ENCODE measurements at places on chromosomes 3 and 15. TPM values are rescaled to one million over a fixed set of nuclear protein-coding genes. Genes with fewer than 3 reads are reported as not detected.
A peak's percentile ranks its signal among the peaks of the same experiment; 100 is the strongest.

GRCh38 chr3:139120086-139121056 lies 75.7 kb upstream of the PRR23C start:
- peak; percentile 87 for DNase-seq

DNA sequence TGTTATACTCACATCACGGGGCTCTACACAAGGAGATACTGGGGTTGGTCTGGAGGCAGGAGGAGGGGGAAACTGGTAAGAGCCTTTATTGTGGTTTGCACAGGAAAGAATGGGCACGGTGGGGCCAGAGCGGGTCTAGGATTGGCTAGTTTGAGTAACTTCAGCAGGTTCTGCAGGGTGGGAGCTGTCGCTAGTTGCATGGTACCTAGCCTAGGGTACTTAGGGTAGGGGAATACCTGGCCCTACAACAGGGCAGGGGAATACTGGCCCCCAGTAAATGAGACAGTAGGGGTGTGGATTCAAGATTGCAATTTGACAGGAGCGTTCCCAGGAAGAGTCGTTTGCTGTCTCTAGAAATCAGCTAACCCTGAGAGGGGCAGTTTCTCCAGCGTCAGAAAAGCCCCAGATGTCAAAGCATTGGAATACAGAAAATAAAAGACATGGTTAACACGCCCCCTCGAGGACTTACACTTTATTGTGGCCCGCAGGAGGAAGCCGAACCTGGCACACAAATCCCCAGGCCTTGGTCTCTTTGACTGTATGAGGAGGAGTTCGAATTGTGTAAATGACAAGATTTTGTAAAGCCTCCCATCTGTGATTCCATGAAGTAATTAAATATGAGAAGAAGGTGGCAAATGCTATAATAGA lies 32.0 kb downstream of the ST8SIA2 start:
- DNase-seq, result no peak

GRCh38 chr15:74893627-74894026 lies 3.8 kb downstream of the MPI start:
- DNase-seq, result no peak

DNA sequence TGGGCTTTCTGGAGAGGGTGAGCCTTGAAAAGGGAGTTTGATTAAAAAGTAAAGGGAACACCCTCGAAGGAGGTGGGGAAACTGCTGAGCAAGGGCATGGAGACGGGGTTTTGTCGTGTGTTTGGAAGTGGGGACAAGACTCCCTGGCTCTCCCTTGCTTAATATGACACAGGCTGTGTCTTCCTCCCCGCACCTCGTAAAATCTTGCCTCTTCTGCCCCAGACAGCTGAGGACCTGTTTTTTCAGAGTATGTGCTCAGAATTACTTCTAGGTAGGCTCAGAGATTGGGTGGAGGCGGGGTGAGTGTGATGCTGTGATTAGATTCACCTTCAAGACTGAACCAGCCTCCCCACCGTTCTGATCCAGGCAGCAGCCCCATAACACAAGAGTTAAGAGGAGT lies 244.4 kb upstream of the TLE3 start:
- DNase-seq, result no peak

DNA sequence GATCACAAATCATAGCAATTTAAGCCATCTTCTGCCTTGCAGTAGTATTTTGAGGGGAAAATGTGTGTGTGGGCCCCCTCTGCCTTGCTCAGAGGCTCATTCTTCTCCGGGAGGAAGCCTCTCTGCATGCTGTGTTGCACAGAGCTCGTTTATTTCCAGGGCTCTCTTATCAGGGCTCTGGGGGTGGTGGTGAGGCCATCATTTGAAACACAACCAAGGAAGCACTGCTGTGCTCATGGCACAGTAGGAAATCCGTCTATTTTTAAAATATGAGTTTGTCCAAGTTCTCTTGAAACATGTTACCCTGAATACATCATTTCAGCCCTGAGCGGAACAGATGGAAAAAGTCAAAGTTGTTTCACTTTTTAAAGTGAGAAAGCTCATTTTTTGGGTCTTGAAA lies 369.0 kb upstream of the CFAP20DC start:
- no peak for DNase-seq

- peak; percentile 54 for DNase-seq
Measured at GRCh38 chr3:110881069-110881468, 190.5 kb upstream of the NECTIN3 start.

GRCh38 chr3:13258280-13258679 lies 161.8 kb downstream of the NUP210 start:
- no peak for DNase-seq

DNA sequence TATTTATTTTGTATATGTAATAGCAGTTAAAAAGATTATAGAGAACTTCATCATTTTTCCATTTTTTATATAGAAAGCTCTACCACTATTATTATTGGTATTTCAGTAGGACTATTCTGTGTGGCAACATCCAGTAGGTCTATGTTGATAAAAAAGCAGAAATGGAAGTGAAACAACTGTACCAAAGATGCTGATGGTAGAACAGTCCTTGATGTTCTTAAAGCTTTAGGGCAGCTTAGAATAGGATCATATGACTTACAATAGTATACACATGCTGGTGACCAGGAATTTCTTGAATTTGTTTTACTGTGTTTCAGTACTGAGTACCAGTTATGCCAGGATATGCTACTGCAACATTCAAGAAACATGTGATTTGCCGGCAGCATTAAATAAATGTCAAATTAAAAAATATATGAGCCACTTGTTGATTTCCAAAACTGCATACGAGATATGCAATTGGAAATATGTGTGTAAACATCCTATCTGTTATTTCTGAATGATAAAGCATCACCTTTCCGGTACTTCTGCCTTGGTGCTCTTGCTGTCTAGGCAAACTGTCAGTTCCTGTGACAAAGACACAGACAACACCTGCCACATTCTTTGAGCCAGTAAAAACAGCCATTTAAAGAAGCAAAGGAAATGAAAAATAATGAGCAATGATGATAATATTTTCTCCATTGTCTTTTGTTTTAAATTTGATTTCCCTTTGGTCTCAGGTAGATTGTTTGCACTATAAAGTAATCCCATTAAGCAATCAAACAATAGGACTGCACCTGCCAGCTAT lies 649.2 kb downstream of the ZPLD1 start:
- no peak for DNase-seq

GRCh38 chr3:157059661-157060060 lies 100.3 kb downstream of the CCNL1 start:
- DNase-seq, result no peak

DNA sequence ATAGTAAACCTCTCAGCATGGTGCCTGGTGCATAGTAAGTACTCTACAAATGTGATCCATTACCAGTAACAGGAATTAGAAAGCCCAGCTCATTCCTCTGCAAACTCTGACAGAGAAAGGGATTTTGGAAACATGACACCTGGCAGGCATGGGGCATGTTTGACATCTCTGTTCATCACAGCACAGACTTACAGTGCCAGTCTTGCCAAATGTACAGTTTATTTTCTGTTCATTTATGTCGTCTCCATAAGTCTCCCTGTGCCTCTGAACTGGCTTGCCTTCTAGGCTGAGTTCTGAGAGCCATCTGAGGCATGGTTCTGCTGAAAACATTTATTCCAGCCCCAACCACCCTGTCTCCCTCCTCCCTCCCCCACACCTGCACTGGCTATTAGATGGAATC lies 67.0 kb upstream of the CTDSPL start:
- no peak for DNase-seq

GRCh38 chr15:101488300-101489164 lies 975 bp downstream of the PCSK6 start:
- no peak for DNase-seq

- DNase-seq, result no peak
Measured at GRCh38 chr3:160490166-160490565, 40.6 kb upstream of the TRIM59 start.

GRCh38 chr15:64038878-64039610 lies 7.2 kb downstream of the DAPK2 start:
- no peak for DNase-seq

GRCh38 chr15:56241374-56242105 lies 2.1 kb downstream of the RFX7 start:
- peak; percentile 10 for DNase-seq

DNA sequence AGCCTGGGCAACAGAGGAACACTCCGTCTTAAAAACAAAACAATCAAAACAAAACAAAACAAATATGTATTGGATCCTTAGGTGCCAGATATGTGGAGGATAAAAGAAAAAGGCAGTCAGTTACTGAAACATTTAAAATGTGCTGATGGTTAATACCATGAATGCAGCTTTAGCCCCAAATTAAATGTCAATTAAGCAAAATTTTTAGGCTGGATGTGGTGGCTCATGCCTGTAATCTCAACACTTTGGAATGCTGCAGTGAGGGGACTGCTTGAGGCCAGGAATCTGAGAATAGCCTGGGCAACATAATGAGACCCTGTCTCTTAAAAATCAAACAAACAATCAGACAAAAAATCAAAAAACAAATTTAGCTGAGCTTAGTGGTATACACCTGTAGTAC lies 8.5 kb upstream of the CHMP2B start:
- no peak for DNase-seq

DNA sequence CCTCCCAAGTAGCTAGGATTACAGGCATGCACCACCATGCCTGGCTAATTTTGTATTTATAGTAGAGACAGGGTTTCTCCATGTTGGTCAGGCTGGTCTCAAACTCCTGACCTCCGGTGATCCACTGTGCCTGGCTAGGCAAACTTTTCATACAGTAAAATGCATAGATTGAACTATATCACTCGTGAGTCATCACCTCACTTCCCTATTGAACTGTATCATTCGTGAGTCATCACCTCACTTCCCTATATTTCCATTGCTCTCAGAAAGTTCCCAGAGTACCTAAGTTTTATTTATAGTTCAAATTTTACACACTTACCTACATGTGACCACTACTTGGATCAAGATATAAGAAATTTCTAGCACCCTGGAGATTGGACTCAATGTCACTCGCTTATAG lies 73.6 kb upstream of the ACAD9 start:
- DNase-seq, result peak; percentile 65

DNA sequence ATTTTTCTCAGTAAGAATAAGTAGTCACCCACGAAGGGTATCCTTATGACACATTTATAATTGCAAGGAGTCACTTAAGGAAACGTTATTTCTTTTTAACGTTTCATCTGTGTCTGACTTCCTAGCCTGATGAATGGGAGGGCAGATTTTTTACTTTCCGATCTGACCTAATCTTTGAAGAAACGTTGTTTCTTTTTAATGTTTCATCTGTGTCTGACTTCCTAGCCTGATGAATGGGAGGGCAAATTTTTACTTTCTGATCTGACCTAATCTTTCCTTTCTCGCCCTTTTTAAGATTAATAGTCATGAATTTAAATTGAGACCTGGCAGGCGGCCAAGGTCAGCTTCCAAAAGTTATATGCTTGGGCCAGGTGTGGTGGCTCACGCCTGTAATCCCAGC lies 3.0 kb upstream of the KLHL6 start:
- no peak for DNase-seq

GRCh38 chr3:54714035-54714434 lies 213.8 kb downstream of the LRTM1 start:
- no peak for DNase-seq

- DNase-seq, result no peak
Measured at GRCh38 chr3:176994891-176995781, 202.1 kb downstream of the TBL1XR1 start.

DNA sequence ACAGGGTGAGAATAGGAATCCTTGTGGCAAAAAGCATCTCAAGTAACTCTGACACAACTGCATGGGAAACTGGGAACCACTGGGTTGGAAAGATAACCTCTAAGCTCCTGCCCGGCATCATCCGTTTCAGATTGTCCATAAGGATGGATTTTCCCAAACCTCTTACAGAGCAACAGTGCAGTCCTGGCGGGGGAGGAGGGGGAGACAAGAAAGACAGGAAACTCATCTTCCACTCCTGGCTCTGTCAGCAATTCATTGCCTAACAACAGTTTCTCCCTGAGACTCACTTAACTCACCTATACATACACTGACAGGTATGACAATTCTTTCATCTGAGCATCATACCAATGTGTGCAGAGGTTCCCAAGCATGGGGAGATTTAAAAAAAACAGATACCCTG lies 279.0 kb downstream of the RPLP1 start:
- DNase-seq, result no peak

DNA sequence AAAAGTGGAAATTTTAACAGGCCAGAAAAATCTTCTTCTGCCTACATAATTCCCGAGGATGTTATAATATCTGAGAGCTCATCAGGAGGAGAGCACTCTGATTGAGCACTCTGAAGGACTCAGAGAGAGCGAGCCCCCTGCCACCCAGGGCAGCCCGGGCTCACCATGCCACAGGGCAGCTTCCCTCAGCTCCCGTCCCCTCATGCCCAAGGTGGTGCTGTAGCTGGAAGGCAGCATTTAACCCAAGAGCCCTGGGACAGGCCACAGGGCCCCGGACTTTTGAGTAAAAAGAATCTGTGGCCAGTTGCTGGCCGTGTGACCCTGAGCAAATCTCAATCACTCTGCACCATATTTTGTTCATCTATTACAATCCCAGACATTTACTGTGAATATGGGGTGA lies 23.5 kb upstream of the RAD18 start:
- DNase-seq, result no peak

- no peak for DNase-seq
Measured at GRCh38 chr3:160078533-160078932, 89.9 kb downstream of the IL12A start.

DNA sequence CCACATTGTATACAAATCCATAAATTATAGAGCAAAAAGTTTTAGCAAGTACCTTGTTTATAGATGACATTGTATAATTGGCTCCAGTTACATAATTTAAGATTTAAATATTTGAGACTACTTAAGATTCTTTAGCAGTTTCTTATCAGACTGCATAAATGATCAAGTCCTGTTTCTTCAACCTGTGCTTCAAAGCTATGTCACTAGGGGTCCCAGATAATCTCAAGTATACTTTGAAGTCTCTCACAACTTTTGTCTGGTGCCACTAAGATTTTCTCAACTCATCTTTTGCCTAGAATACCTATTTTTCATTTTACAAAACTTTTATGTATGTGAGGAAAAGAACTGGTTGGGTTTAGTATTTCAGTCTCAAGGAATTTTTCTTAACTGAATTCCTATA lies 205.5 kb downstream of the STAG1 start:
- DNase-seq, result peak; percentile 22

DNA sequence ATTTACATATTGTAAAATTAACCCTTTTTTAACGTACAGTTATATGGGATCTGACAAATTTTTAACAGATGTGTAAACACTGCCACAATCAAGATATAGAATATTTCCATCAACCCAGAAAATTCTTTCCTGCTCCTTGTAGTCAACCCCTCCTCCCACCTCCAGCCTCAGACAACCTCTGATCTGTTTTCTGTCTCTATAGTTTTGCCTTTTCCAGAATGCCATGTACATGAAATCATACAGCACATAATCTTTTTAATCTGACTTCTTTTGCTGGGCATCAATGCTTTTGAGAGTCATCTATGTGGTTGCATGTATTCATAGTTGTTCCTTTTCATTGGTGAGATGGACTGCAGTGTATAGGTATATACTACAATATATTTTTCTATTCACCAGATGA lies 153.0 kb downstream of the SMAD6 start:
- no peak for DNase-seq

- DNase-seq, result no peak
Measured at GRCh38 chr3:1847571-1847970, 251.1 kb upstream of the CNTN4 start.

HRG gene
- total RNA-seq, result not detected

SORD gene
- total RNA-seq, result 34.2 TPM

PDIA5 gene
- 19.4 TPM for total RNA-seq

KLHL40 gene
- total RNA-seq, result not detected

CD276 gene
- 37.5 TPM for total RNA-seq

A4GNT gene
- not detected for total RNA-seq

KLF13 gene
- 10.8 TPM for total RNA-seq

GPR15 gene
- total RNA-seq, result not detected

SI gene
- total RNA-seq, result not detected

TMEM45A gene
- total RNA-seq, result 20.8 TPM

NISCH gene
- total RNA-seq, result 36.9 TPM

EXD1 gene
- not detected for total RNA-seq

TNFSF10 gene
- total RNA-seq, result 1.3 TPM

MESP2 gene
- 0.28 TPM for total RNA-seq

CIDEC gene
- not detected for total RNA-seq
